NCI-H1105 (cell line): ENCODE measurements at places on chromosomes 3 and 15.

DNA sequence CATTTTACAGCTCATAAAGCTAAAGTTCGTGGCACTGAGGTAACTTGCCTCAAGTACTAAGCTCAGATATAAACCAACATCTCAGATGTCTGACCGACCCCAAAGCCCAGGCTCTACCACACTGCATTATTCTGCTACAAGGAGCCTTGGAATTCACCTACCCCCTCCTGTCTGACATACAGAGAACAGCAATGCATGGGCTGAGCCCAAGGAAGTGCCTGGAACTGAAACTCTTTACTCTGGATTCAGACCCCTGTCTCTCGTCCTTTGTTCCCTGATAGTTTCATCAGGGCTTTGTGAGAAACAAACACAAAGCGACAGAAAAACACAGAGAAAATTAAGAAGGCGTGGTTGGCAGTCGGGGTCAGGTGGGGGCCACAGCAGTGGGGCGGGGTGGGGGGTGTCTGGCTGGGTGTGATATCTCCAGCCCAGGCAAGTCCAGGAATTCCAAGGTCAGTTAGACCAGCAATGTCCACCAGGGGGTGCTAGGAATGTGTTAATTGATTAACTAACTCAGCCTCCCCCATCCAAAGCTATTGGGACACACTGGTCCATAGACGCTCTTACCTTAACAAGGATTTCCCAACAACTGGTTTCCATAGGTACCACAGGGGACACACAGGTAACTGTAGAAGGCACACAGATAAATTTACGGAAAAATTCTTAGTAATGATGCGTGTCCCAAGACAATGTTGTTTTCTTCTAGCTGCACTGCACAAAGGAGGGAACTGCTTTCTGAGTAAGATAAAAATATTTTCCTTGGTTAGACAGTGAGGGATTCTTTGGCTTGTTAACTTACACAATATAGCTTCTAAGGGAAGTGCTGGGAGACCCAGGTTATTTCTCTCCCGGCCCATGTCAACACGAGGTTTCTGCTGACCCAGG is 18.8 kb upstream of the SSUH2 start:
- peak; percentile 35 for DNase-seq

DNA sequence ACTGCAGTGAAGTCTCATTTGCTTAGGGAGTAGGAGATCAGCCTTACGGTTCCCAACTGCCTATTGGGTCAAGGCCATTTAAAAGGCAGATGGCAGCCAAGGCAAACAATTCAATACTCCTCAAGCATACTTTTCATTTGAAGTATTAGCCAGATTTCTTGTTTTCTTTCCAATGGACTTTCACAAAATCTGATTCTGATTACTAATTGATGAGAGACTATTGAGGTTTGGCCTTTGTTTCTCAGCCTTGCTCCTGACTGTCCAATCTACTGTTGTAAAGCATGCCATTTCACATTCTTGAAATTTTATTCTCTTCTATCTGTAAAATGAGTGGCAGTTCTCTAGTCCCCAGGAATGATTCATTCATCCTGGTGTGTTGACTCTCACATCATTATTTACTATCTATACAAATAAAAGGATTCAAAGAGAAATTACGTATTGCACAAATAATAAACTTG is 166.2 kb upstream of the TGFBR2 start:
- no peak for DNase-seq

DNA sequence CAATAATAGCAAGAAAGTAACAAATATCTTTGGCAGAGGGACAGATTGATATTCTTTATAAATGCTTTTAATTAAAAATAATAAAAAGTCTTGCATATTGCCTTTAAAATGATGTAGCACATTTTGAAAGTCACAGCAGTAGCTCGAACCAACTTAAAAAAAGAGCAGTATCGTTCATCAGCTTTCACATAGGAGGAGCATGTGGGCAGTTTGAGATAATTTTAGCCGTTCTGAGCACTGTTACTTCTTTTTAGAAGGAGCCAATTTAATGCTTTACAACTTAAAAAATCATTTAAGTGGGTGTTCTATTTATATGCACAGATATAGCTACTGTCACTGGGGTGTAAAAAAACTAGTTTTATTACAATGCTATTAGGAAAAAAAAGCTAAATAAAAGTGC is 622.7 kb upstream of the GBE1 start:
- no peak for DNase-seq

DNA sequence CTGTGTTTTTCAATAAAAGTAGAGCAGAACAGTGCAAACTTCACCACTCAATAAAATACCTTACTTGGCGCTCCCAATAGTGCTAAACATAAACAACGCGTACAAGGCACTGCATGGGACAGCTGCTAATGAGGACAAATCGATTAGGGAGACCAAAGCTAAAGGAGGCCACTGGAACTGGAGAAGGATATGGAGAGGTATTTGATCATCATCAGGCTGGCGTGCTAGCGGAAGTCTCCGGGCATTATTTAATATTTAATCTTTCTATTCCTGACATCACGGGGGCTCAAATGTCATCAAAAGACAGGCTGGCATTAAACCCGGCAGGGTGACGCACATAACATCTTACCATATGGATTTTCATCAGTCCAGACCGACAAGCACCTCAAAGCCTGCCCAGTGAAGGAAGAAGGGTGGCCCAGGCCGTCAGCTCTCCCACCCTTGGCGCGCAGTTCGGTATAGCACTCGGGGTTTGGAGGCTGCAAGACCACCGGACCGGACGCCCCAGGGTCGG is 604 bp downstream of the CCPG1 start:
- DNase-seq = no peak

DNA sequence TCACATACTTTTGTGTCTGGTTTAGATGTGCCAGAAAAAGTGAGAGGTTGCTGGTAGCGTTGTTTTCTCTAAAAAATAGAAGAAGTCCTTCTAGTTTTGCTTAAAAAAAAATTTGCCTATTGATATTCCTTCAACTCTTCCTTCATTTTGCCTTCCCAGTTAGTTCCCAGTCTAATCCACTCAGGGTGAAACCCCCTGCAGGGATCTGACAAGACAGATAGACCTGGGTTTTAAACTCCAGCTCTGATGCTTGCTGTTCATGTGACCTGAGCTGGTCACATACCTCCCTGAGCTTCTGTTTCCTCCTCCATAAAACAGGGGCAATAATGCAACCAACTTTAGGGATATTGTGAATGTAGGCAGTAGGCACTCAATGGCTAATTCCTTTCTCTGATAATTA is 18.6 kb upstream of the KCTD6 start:
- DNase-seq = no peak

DNA sequence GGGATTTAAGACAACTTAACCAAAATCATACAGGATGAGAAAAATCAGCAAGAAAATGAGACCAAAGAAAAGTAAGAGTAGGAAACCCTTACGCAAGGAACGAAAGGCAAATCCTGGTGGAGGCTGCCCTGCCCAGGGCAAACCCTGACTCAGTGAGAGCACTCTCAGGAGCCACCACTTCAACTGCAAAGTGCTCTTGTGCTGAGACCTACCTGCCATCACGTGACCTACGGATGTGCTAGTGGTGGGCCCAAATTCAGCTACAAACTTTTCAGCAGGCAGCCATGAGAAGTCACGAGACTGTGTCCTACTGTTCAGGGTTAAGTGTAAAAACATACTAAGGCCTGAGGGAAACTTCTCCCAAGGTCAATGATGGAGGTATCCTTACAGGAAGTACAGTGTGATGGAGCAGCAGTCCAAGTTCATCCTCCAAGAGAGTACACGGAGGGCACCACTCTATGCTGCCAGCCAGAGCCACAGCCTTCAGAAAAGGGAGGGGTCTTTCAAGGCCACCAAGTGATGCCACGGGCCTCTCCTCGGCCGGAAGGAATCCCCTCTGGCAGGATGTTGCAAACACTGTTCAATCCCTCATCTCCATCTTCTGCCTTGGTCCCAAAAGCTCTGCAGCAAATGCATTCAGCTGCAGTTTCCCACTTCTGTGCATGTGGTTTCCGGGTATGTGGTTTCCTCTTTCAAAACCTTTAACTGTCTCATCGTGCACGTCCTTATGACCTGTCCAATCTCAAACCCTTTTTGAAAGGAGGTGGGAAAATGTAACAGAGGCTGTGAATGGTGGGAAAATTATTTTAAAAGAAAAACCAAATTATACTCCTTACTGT is 9.5 kb downstream of the CHSY1 start:
- no peak for DNase-seq

GRCh38 chr3:64638981-64639481 is 48.8 kb downstream of the ADAMTS9 start:
- DNase-seq = no peak

- DNase-seq = no peak
Measured at GRCh38 chr3:133568294-133569014, 5.0 kb upstream of the CDV3 start.

DNA sequence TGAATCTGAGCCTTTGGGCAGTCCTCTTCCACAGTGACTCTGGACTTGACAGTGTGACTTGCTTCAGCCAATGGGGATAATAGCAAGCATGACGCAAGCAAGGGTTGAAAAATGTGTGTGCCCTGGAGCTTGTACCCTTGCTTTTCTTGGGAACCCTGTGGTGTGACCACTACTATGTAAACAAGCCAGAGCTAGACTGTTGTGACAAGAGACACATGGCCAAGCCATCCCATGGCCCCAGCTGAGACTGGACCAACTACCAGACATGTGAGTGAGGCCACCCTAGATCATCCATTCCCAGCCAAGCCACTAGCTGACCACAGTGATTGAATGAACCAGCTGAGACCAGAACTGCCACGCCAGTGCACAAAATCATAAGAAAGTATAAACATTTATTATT is 11.8 kb downstream of the MYO1E start:
- DNase-seq = no peak

DNA sequence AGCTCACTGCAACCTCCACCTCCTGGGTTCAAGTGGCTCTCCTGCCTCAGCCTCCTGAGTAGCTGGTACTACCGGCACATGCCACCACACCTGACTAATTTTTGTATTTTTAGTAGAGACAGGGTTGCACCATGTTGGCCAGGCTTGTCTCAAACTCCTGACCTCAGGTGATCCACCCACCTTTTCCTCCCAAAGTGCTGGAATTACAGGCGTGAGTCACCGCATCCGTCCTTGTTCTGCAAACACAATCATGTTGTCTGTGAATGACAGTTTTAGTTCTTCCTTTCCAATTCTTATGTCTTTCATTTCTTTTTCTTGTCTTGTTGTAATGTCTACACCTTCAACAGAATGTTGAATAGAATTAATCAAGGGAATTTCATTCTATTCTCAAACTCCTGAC is 16.3 kb upstream of the SMCO1 start:
- DNase-seq = no peak

GRCh38 chr15:89101302-89102193 is 13.3 kb downstream of the ABHD2 start:
- no peak for DNase-seq

GRCh38 chr3:191631496-191631895 is 170.5 kb downstream of the PYDC2 start:
- DNase-seq = no peak

DNA sequence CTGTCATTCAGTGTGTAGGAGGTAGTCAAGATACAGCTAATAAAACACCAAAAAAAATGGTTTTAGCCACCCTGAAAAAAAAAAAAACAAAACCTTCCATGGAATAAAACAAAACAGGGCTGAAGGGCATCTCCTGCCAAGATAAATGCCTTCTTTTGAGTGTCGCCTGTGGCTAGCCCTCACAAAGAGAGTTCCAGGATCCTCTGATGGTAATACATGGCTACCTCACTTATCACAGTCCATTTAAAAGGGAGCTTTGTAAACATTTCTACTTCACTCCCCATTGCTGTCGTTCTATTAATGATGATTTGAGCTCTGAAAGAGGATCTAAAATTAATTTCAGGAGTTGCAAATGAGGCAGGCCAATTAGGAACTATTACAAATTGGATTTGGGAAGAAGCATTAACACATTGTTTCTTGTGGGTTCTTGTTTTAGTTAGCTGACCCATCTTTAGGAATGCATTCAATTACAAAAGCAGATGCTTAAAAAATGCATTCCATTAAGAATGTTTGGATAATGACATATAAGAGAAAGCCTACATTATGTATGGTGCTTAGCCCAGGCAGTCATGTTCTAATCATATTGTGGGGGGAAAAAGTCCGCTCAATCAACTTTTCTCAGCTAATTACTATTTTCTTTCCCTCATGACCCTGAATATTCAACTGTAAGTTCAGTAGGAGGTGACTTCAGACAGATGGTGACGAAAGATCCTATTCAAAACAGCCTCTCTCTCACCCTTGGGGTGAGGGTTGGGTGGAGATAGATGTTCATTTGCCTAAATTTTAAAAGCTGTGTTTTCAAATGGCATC is 255.1 kb upstream of the WNT5A start:
- DNase-seq = no peak

DNA sequence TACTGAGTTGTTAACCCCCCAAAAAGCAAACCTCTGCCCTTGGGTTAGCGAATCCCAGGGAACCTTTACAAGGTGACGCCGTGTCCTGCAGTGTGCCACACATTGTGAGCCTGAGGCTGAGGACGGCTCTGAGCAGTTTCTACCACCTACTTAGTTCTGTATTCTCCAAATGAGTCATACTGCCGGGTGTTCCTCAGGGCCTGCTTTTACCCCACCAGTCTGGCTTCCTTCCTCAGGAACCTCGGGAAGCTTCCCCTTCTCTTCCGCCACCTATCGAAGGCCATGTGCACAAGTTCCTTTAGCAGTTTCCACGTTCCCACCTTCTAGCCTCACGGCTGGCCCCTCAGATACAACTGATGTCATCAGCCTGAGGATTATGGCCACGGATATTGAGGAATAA is 384.0 kb upstream of the TPM1 start:
- DNase-seq = no peak

DNA sequence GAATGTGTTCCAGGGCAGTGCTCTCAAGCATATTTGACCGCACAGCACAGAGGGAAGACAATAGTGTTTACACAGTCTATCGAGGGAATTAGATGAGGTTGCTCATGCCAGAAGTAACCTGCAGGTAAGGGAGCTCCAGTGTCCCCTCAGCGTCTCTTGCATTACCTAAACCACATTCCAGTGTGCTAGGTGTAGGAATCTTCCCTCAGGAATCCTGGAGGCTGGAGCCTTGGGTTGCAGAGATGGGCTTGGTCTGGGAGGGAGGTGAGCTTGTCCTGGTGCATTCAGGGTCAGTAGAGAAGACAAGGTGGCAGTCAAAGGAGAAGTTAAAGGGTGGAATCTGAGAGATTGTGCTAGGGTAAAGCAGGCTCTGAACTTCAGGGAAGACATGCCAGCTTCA is 56.3 kb downstream of the SOX14 start:
- DNase-seq = no peak

- no peak for DNase-seq
Measured at GRCh38 chr15:81052046-81052445, 51.3 kb downstream of the TLNRD1 start.

GRCh38 chr15:95758851-95759250 is 571.6 kb upstream of the NR2F2 start:
- no peak for DNase-seq
